ENCODE measurements at places on chromosomes 2 and 18.

GRCh38 chr2:88471083-88471942 is 18.8 kb upstream of the FOXI3 start:
- DNase-seq: no peak

DNA sequence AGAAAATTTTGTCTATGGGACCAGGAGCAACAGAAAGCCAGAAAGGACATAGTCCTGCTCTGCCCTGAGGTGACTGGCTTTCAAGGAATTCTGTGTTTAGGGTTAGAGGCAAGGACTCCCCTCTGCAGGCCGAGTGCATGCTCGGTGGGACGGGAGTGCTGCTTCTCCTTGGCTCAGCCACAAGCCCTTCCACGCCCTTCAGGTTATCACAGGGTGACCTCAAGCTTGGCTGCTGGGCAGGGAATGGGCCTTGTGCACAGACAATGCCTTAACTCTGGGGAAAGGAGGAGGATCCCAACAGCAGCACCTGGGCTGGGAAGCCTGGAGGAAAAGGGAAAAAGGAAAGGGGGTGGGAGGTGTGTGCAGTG is 32.8 kb downstream of the FAM178B start:
- DNase-seq: no peak

DNA sequence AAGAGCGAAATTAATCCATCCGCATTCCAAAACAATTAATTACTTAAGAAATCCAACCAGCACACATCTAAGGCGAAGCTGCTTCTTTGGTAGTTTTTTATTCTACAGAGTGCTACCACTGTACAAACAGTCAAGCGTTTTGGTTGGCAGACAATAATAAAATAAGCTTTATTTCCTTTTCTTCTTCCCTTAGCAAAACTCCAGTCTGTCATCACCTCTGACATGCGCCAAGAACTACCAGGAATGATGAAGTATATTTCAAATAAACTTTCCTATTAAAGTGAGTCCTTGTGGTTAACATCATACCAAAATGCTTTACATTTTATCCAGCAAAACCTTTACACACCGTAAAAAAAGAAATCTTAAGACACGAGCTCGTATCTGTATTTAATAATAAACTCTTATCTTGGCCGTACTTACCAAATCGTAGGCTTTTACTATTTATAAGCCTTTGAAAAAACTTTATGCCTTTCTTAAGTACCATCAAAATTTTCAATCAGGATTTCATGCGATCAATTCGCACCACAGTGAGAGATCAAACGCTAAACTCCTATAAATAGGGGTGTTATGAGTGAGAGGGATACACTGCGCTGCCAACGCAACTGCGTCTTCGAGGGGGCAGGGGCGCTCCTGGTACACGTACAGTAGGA is 1.3 kb downstream of the ATL2 start:
- DNase-seq: no peak

GRCh38 chr2:228545748-228546145 is 364.3 kb upstream of the SPHKAP start:
- no peak for DNase-seq

DNA sequence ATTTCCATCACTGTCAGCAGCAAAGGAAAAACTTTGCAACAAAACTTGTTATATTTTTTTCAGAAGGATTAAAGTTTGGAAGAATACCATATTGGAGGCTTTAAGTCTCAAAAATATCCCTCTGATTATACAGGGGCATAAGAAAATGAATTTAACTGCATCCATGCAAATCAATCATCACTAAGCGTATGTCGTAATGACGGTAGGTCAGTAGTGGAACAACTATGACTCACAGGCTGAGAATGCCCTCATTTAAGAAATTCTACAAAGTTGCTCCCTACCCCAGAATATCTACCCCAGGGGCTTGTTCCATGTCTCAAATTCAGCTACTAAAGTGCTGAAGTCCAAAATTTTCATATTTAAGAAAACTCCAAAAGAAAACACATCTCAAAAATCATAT is 12.5 kb upstream of the NAB1 start:
- no peak for DNase-seq

GRCh38 chr2:46200861-46201605 is 96.2 kb upstream of the EPAS1 start:
- DNase-seq: no peak

- DNase-seq: no peak
Measured at GRCh38 chr2:64602436-64602835, 51.3 kb downstream of the SERTAD2 start.

DNA sequence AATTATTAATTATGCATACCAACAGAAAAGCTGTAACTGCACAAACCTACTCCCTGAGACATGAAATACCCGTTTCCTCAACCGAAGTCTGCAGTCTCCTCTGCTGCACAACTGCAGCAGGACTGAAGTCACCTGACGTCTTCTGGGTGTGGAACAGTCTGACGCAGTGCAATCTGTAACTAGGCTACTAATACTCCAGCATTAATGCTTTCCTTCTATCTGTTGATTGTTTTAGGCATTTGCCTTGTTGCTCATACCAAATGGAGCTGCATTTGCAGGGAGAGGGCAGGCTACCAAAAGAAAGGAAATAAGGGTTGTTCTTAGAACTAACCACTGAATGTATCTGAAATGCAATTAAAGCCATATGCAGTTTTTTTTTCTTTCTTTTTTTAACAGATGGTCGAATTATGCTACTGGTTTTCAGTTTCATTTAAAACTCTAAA is 40.1 kb downstream of the RTN4 start:
- DNase-seq: peak; percentile 62

- no peak for DNase-seq
Measured at GRCh38 chr2:235255693-235256092, 238.2 kb upstream of the AGAP1 start.

GRCh38 chr18:11408555-11409065 is 200.8 kb upstream of the SLC35G4 start:
- DNase-seq: no peak

- peak; percentile 15 for DNase-seq
Measured at GRCh38 chr2:238449909-238450417, 23.2 kb downstream of the ASB1 start.

DNA sequence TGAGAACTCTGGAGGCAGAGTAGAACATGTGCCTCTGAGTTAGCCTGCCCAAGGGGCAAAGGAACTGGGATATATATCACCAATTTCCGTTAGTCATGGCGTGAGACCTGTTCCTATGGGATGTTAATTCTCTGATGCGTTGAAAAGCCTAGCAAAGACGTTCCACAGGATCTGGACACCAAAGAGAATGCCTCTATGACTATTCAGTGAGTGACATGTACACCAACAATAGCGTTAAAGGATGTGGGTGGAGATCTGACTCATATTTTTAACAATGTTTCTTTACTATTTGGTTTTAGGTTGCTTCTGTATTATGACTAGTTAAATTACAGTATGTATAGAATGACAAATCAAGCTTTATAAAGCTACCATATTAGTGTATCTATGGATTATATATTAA is 320.9 kb upstream of the MC4R start:
- no peak for DNase-seq

GRCh38 chr2:68251855-68252399 is 405 bp downstream of the PPP3R1 start:
- no peak for DNase-seq

- no peak for DNase-seq
Measured at GRCh38 chr18:43525169-43525568, 247.9 kb upstream of the SYT4 start.

DNA sequence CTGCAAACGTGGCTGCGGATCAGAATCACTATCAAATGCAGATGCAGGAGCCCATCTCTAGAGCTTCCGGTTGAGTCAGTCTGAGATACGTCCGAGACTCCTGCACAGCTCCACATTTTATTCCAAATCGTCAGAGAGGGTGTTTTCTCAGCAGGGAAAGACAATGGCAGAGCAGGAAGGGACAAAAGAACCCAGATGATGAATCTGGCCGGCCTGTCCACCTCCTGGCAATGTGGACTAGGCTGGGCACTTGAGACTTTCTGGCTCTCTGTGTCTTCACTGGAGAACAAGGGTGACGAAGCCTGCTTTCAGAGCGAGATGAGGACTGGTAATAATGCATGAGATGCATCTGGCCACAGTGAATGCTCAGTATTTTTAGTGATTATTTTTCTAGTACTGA is 255.9 kb upstream of the MYT1L start:
- no peak for DNase-seq

GRCh38 chr2:75548036-75548573 is 12.6 kb downstream of the EVA1A start:
- DNase-seq: no peak

DNA sequence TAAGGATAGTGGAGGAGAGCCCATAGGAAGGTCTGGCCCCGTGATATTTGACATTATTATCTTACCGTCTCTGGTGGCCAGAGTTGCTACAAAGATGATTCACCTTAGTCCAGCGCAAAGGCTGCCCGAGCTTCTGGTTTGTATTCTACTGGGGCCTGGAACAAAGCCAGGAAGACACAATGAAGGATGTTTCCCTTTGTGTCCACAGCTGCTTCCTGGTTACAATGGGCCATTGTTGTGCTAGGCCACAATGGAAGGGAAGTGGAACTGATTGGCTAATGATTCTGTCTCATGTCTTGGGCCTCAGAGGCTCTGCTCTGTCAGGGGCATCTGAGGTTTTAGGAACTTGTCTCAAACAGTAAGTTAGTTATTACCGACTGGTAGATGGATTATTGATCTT is 132.2 kb downstream of the TDRD15 start:
- DNase-seq: peak; percentile 95

DNA sequence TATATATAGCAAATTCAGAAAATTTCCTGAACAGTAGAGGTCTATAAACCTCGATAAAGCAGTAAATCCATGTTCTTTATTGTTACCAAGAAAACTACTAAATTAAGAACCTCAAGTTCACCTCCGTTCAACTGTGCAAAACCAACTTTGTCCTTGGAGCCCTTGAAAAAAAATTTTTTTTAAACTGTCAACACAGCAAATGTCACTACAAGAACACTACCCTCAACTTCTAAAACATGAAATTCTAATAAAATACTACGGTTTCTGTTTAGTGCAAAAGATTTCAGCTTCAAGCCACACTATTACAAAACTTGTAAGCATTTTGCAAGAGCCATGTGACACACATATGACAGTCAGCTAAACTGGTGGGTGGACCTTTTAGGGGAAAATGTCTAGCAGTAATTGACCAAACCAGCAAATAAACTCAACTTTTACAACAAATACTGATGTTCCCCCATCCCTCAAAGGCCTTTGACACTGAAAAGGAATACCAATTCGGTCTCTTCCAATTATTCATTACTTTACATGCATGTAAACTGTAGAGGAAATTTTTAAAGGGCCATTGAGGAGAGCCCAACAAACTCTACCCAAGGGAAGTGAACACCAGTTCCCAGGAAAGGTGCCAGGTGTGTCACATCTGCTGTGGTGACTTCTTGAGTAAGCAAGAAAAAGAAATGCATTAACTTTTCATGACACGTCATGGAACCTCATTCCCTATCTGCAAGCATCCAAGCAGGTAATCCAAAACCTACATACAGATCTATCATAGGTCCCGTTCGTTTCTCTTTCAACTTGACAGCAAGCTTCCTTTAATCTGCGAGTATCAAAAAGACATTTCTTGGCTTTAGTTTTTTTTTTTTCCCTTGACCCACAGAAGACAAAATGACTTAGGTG is 1.4 kb downstream of the RAB1A start:
- DNase-seq: peak; percentile 34

- peak; percentile 3 for DNase-seq
Measured at GRCh38 chr2:101340141-101340551, 31.6 kb upstream of the RNF149 start.

DNA sequence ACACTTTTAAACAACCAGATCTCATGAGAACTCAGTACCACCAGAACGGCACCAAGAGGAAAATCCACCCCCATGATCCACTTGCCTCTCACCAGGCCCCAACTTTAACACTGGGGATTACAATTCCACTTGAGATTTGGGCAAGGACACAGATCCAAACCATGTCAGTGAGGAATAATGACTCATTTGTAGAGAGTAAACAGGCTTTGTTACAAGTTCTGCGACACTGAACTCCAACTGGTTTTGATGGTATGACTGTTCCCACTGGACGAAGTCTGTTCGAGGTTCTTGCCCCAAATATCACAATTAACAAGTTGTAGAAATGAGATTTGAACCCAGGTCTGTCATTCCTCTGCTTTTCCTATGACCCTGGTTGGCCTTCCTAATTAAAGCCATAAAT is 718.1 kb upstream of the ID2 start:
- DNase-seq: no peak

DNA sequence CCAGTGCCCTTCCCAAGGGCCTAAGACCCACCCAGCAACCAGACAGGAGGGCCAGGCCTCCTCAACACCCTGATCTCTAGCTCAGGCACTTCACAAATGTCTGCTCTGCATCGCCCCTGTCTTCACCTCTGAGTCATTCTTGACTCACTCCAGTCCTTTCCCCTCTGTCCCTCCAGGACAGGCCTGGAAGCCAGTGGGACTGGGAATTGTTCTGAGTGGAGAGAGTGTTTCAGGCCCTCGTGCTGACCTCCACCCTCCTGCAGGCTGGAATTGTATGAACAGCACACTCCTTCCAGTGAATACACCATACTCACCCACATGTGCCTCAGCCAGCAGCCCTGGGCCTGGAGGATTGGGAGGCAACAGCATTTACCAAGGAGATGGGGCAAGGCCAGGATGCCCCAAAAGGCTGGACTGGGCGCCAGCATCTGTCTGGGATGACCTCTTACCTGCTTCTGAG is 304.2 kb downstream of the CYP26B1 start:
- DNase-seq: no peak

DNA sequence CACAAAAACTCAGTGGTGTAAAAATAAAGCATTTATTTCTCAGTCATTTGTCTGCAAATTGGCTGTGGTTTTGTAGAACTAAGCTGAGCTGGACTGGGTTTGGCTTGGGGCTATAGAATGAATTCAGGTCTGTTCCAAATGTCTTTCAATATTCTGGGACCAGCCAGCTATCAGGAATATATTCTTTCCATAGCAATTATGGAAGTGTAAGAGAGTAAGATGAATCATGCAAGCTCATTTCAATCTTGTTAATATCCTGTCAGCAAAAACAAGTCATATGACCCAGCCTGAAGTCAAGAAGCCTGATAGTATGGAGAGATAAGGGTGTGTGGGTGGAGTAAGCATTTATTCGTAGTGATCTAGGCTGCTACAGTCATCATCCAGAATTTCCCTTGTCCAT is 481.0 kb upstream of the CDH2 start:
- no peak for DNase-seq

- no peak for DNase-seq
Measured at GRCh38 chr2:27185331-27186026, 26.4 kb upstream of the ATRAID start.

DNA sequence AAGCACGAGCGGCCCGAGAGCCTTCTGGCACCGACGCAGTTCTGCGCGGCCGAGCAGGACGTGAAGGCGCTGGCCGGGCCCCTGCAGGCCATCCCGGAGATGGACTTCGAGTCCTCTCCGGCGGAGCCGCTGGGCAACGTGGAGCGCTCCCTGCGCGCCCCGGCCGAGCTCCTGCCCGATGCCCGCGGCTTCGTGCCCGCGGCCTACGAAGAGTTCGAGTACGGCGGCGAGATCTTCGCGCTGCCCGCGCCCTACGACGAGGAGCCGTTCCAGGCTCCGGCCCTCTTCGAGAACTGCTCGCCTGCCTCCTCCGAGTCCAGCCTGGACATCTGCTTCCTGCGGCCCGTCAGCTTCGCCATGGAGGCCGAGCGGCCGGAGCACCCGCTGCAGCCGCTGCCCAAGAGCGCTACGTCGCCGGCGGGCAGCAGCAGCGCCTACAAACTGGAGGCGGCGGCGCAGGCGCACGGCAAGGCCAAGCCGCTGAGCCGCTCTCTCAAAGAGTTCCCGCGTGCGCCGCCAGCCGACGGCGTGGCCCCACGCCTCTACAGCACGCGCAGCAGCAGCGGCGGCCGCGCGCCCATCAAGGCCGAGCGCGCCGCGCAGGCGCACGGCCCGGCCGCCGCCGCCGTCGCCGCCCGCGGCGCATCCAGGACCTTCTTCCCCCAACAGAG is 70.4 kb downstream of the ARHGEF33 start:
- peak; percentile 52 for DNase-seq

GRCh38 chr2:96449174-96449573 is 56.0 kb downstream of the NEURL3 start:
- no peak for DNase-seq

All from midbrain (tissue), 1 donor.